ENCODE measurements at places on chromosomes 13 and 19. TPM values are rescaled to one million over a fixed set of nuclear protein-coding genes. Genes with fewer than 3 reads are reported as not detected.
A peak's percentile ranks its signal among the peaks of the same experiment; 100 is the strongest.

N4BP2L1 gene
- 1.2 TPM for polyA plus RNA-seq

C1QTNF9B gene
- polyA plus RNA-seq, result not detected

FLT1 gene
- 0.20 TPM for polyA plus RNA-seq

DNA sequence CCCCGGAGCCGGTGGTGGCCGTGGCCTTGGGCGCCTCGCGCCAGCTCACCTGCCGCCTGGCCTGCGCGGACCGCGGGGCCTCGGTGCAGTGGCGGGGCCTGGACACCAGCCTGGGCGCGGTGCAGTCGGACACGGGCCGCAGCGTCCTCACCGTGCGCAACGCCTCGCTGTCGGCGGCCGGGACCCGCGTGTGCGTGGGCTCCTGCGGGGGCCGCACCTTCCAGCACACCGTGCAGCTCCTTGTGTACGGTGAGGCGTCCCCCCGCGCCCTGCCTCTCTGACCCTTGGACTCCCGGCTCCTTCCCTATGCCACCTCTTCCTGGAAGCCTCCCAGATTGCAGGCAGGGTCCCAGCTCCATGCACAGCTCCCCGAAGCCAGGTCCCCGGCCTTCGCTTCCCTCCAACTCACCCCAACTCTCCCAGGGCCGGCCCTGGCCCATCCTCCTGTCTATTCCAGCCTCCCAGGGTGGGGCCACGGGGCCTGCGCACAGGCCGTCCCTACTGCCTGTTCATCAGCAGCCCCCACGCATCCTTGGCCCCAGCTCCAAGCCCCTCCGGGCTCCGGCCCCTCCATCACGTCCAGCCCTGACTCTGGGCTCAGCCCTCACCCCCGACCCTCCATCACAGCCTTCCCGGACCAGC lies 1.7 kb downstream of the MADCAM1 start:
- no peak overlapping the region for H3K4me3 ChIP-seq
- H3K27me3 ChIP-seq, result peaks cover 6% of the 10 kb centered on the region
- peak; percentile 53 for DNase-seq
- no peak overlapping the region for H3K27ac ChIP-seq
- no peaks in the 10 kb centered on the region for H3K36me3 ChIP-seq

All from SK-N-SH (cell line).